ENCODE measurements at places on chromosomes 16 and 17.
A peak's percentile ranks its signal among the peaks of the same experiment; 100 is the strongest.

GRCh38 chr16:177394-177822 is 928 bp downstream of the HBA1 start:
- DNase-seq = peak; percentile 28

- DNase-seq = no peak
Observed at GRCh38 chr16:81821436-81822128, 42.5 kb downstream of the PLCG2 start.

DNA sequence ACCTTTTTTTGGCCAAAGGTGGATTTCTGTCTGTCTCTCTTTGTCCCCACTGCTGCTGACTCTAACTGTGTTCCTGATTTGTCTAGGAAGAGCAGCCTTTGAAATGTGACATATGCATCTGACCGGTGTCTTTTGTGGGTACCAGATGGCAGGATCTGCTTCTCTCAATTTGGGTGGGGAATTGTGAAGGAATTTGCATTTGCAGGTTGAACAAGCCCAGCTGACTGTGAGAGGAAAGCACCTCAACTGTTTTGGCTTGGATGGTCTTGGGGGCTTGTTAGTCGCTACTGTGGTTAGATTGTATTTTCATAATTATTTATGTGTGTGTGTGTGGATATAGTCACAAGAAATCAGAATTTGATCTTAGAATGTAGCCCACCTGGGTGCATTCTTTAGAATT is 37.7 kb upstream of the LCMT1 start:
- DNase-seq = no peak

GRCh38 chr17:77566151-77566550 is 392.4 kb upstream of the TNRC6C start:
- no peak for DNase-seq

- DNase-seq = no peak
Observed at GRCh38 chr17:39753514-39754160, 15.9 kb downstream of the GRB7 start.

DNA sequence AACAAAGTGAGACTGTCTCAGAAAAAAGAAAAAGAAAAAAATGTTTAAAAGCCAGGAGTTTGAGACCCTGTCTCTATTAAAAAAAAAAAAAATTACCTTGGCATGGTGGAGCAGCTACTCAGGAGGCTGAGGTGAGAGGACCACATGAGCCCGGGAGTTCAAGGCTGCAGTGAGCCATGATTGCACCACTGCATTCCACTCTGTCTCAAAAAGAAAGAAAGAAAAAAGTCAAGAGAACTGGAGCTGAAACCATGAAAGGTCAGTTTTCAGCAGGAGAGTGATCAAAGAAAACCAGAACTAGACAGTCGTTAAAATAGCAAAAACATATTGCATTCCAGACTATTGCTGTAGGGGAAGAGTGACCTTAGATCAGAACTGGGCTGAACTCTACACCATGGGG is 8.8 kb downstream of the QPRT start:
- no peak for DNase-seq

- no peak for DNase-seq
Observed at GRCh38 chr17:80029258-80029974, 6.3 kb downstream of the TBC1D16 start.

- peak; percentile 44 for DNase-seq
Observed at GRCh38 chr17:36705874-36706731, 104.7 kb downstream of the MRM1 start.

DNA sequence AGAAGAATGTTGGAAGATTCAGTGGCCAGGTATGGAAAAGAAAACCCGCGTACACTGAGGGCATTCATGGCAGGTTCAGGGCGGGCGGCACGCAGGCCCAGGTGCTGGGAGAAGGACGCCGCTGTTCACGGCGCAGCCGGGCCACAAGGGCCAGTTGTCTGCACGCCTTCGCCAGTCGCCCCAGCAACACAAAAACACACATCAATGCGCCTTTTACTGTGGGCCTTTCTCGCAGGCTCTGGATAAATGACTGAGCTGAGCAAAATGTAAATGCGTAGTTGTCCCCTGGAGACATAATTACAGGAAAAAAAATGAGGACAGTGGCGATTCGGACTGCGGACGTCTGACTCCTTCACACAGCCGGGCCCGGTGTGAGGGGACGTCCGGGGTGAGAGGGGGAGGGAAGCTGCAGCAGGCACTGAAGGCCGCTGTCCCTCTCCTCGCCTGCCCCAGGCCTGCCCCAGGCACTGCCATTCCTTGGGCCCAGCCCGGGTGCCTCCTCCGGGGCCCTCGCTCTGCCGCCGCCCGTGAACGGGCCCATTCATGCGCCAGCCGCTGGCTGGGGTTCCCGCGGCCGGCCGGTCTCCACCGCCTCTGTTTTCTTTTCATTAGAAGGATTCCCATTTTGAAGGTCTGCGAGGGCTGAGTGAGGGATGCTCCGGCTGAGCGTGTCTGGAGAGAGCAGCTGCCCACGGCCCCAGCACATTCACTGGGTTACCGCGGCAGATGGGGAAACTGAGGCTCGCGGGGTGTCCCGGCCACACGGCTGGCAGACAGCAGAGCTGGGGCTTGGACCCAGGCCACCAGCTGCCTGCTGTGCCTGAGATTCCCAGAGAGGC is 6.5 kb upstream of the ZNF469 start:
- no peak for DNase-seq

GRCh38 chr16:52705122-52705521 is 158.2 kb upstream of the TOX3 start:
- no peak for DNase-seq

- DNase-seq = peak; percentile 74
Observed at GRCh38 chr17:49952209-49952911, 16.6 kb upstream of the DLX4 start.

DNA sequence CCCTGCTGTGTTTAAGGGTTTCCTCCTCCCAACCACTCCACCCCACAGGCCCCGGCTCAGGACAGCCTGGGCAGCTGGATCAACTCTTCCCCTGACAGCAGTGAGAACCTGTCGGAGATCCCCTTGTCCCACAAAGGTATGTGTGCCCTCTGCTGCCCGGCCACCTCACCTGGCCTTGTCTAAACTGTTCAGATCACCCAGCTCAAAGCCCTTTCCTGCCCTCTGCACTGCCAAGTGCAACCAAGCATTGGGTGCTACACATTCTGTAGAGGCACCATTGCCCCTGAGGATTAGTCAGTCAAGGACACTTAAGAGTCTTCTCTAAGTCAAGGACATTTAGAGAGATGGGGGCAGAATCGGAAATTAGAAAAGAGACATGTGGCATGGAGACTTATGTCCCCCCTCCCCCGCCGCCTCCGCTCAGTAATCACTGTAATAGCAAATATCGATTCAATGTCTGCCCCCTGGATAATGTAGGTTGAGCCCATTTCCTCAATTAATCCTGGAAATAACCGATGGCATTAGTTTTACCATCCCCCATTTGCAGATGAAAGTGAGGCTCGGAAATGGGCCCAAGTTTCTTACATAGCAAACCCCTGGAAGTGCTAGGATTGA is 8.1 kb downstream of the BTBD17 start:
- no peak for DNase-seq

GRCh38 chr17:75809631-75810111 is 25.1 kb downstream of the UNK start:
- DNase-seq = no peak

DNA sequence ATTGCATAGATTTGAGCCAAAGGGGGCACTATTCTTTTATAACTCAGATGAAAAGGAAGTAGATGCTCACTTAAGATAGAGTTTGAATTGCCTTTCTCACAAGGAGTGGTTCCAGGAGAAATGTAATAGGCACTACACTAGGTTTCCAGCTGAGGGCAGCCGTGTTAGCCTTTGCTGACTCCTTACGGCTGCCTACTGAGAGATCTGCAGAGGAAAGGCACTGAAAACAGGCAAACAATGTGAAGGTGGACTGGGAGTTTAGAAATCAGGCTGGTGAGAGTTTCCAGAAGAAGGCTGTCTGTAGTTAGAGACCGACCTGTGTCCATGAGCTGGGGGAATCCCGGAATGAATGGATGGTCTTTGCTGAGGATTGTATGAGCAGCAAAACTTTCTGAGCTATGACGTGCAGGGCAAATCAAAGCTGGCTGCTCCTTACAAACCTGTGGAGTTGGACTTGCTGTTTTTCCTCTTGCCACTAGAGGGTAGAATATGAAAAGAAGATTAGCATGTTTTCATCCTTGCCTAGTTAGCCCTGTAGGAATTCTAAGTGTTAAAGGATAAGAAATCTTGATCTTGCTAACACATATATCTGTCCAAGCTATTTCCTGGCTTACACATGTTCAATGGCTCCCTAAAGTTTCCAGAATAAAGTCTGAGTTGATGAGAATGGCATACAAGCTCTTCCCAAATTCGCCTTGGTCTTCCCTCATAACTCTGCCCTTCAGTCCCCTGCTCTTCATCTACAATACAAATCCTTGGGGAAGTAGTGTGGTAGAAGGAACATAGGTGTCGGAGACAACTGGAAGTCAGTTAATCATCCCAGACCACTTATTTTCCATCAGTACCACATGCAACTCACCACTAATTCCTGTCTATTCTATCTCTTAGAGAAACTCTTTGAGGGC is 20.1 kb upstream of the TAOK1 start:
- DNase-seq = peak; percentile 83

DNA sequence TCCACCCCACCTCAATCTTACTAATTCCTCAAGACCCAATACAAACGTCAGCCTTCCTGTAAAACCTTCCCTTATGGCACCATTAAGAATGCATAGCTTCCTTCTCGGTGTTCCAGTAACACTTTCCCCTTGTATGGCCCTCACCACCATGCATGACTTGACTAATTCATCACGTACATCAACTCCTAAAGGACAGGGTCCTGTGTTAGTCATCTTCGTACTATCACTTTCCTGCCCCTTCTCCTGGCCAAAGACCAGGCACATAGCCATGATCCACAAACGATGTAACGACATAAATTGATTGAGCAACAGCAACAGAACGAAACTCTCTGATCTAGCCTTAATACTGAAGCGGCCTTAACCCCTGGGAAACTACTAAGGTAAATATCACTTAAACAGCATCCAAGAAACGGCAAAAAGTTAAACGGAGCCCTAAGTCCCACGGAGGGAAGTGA is 612 bp downstream of the PSMD12 start:
- DNase-seq = no peak

DNA sequence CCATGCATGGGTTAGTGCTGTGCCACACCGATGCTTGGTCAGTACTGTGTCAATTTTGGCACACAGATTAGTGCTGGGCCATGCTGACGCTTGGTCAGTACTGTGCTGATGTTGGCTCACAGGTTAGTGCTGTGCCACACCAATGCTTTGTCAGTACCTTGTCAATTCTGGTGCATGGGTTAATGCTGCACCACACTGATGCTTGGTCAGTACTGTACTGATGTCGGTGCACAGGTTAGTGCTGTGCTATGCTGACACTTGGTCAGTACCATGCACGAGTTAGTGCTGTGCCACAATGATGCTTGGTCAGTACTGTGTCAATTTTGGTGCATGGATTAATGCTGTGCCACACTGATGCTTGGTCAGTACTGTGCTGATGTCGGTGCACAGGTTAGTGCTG is 103.0 kb downstream of the NPIPB11 start:
- no peak for DNase-seq

GRCh38 chr16:26697807-26698206 is 368.9 kb upstream of the C16orf82 start:
- DNase-seq = peak; percentile 8

- no peak for DNase-seq
Observed at GRCh38 chr16:53600126-53600525, 97.1 kb upstream of the AKTIP start.

DNA sequence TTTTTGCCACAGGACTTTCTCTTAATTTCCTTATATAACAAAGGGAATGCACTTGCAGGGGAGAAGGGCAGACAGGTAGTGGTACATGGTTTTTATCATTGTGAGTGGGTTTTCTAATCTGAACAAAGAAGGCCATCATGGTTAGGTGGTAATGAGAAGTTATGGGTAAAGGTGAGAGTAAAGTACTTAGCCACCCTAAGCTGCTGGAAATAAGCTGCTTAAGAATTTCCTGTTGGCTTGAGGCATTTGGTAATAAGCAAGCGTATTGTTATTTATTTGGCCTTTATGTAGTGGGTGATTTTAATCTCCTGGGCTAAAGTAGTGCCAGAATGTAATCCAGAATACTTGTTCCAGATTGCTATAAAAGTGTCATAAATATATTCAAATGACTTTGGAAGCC is 27.1 kb downstream of the TAC4 start:
- no peak for DNase-seq

- DNase-seq = no peak
Observed at GRCh38 chr17:12110906-12111305, 90.2 kb downstream of the MAP2K4 start.

GRCh38 chr17:6660805-6661463 is 9.4 kb downstream of the C17orf100 start:
- DNase-seq = no peak

GRCh38 chr17:15967706-15968399 is 22.9 kb downstream of the ADORA2B start:
- DNase-seq = no peak

GRCh38 chr16:67346341-67346740 is 19.7 kb downstream of the LRRC36 start:
- DNase-seq = no peak

GRCh38 chr16:62224646-62225209 is 188.5 kb upstream of the CDH8 start:
- no peak for DNase-seq

- no peak for DNase-seq
Observed at GRCh38 chr17:41394254-41394996, 3.0 kb downstream of the KRT31 start.

GRCh38 chr16:87692756-87693155 is 73.0 kb downstream of the KLHDC4 start:
- no peak for DNase-seq

DNA sequence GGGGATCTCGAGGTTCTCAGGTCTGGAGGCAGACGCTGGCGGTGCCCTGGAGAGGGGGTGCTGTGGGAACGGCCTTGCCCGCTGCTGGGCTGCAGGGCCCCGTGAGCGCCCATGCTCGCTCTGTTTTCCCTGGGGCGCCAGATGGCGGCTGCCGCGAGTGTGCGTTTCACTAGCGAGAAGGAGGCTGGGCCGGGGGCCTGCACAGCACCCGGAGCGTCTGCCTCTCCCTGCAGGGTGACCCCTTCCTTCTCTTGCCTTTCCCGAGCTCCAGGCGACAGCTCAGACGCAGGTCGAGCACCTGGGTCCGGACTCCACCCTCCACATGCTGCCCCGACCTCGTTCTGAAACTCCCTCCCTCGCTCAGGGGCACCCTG is 2.7 kb downstream of the TELO2 start:
- DNase-seq = no peak

GRCh38 chr16:5769513-5769912 is 671.9 kb upstream of the EEF2KMT start:
- no peak for DNase-seq

GRCh38 chr17:17732892-17733670 is 51.8 kb downstream of the RAI1 start:
- no peak for DNase-seq

DNA sequence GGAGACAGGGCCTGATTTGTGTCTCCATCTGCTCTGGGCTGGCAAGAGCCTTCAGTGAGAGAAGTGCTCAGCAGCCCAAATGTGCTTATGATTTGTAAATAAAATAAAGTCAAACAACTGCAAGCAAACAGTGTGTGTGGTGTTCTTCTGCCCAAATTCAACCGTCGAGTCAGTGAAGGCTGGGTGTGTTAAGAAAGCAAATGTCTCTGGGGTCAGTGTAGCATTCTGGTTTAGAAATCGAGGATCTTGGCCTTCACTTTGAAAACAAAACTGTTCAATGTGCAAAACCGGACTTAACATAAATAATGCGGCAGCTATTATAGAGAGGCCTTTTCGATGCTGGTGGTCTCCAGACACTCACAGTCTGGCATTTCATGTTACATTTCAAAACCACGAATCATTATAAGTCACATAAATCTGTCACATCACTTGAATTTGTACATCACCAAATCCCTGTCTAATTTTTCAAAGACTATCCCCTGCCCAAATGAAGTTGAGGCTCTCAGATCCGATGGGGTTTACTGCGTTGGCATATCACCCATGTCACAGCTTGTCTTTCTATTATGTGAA is 158.6 kb upstream of the MYOCD start:
- no peak for DNase-seq

GRCh38 chr17:78013683-78014467 is 55.4 kb downstream of the TNRC6C start:
- DNase-seq = peak; percentile 89
